Pons (tissue), 1 donor: ENCODE measurements at places on chromosomes 12 and 14.

DNA sequence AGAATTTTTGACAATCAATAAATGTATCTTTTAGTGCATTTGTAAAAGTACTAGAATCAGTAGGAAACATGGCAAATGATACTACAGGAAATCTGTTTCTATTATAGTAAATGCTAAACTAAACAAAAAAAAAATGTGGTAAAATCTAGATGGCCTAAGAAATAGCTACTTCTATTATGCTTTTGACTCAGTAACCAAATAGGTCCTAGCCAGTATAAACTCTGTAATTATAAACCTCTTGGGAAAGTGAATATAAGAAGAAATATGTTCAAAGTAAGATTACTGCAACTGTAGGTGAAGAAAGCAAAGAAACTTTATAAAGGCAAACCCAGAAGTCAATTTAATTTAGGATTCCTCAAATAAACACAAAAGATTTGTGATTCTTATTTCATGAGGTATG, 581.2 kb downstream of the LRFN5 start:
- no peak for DNase-seq

DNA sequence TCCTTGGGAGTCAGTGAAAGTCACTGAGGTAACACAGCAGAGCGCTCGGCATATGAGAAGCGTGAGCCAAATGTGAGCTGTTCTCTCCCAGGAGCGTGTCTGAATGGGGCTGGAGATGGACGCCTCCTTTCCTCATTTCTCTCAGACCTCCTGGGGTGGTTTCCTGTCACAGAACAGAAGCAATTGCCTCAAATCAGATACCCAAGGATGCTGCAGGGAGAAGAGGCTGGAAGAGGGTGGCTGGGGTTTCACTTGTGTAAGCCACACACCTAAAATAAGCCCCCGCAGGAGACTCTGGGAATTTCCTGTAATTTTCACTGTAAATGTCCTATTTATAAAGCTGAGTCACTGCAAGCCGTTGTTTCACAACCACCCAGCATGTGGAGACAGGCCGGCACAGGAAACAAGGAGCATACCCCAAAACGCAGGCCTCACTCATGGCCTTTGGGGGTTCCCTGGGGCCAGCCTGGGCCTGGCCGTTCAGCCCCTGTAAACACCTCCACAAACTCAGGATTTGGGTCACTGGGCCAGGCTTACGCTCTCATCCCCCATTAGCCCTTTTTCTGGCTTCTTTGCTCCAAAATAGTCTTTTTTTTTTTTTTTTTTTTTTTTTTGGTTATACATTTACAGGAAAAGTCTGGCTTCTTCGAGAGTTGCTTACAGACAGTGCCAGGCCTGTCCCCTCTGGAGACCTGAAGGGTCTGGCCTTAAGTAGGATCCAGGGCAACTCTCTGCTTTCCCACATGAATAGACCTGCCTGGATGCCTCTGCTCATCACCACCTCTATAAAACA, 55.3 kb downstream of the VCPKMT start:
- peak; percentile 59 for DNase-seq

- peak; percentile 89 for DNase-seq
Observed at GRCh38 chr14:32345311-32345791, 16.3 kb downstream of the AKAP6 start.

DNA sequence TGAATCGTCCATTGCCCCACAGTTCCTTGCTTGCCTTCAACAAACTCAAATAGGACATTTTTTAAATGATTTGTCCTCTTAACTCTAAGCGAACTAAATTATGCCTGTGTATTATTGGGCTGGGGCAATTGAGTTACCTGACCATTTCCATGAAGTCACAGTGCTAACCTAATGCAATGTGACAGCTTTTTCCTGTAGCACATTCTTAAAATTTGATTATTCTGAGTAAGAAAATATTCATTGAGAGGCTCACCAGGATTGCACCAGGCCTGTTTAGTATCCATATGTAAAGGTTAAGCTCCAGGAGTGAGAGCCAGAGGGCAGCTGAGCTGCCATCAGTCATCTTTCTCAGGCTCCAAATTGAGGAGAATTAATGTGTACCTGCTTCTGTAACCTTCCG, 90.9 kb downstream of the GPR65 start:
- no peak for DNase-seq

DNA sequence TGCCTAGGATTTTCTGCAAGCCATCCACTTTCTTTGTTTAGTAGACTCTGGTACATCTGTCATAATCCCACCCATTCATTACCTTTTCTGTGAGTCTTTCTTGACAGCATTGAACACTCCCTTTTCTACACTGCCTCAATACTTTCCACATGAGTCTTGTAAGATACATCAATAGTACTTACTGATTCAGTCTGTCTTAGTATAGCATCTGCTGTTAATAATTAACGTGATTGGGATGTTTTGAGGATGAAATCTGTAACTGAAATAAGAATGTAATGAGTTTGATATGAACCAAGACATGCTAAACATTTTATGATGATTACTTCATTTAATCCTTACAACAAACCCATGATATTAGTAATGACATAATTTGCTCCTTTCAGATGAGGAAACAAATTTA, 196.2 kb upstream of the FOXG1 start:
- DNase-seq: no peak

- no peak for DNase-seq
Observed at GRCh38 chr12:11661491-11662089, 12.1 kb downstream of the ETV6 start.

DNA sequence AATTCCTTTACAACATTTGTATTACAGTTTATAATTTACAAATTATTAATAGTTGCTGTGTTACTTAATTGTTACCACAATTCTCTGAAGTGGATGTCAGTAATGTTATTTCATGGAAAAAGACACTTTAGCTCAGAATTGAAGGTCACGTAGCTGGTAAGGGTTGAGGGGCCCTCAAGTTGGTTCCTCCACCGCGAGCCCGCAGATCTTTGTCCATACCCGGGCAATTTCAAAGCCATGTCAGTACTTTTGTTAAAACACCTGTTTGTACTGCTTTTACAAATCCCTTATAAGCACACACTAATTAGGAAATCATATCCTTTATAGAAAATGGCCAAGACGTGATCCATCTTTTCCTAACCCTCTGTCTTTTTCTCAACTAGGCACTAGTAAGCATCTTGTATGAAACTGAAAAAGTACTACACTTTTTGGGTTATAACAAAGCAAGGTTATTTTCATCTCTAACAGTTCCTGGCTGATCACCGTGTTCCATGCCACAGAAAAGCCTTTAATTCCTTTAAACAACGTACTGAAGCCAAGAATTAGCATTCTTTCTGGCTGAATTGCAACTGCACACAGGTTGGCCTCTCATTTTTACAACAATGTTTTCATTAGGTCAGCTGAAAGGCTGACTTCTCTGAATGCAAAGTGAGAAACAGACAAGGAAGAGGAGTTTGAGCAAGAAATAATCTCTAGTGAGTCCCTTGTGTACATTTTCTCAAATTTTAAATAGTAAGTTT, 76.1 kb downstream of the CNTN1 start:
- peak; percentile 40 for DNase-seq

DNA sequence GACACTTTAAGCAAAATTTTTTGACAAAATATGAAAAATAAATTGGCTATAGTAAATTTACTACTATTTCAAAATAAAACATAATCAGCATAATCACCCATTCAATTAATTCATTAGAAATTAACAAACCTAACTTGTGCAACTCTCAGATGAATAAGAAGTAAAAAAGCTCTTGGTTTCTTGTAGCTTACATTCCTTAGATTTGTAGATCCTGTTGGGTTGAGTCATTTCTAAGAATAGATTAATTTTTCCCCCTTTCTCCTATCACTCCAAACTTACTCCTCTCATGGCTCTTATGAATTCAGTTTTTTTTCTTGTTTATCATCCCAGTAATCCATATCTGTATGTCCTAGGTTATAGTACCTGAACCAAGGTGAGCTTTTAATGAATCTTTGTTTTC, 230.9 kb upstream of the LRIG3 start:
- DNase-seq: no peak

- DNase-seq: no peak
Observed at GRCh38 chr14:100655741-100656085, 68.5 kb upstream of the BEGAIN start.

DNA sequence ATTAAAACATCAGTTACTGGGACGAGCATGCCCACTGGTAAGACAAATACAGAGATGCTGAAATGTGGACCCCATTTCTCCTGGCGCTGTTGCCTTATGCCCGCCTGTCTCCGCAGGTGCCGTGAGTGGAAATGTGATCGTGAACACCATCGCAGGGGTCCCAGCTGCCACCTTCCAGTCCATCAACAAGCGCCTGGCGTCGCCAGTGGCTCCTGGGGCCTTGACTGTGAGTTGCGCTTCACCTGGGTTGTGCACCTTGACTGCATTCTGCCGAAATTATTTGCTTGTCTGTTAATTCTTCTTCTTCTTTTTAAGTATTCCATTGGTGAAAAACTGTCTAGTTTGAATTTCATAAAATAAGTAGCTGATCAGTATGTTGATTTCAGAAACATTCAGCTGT, 89.1 kb downstream of the DDX51 start:
- DNase-seq: no peak

DNA sequence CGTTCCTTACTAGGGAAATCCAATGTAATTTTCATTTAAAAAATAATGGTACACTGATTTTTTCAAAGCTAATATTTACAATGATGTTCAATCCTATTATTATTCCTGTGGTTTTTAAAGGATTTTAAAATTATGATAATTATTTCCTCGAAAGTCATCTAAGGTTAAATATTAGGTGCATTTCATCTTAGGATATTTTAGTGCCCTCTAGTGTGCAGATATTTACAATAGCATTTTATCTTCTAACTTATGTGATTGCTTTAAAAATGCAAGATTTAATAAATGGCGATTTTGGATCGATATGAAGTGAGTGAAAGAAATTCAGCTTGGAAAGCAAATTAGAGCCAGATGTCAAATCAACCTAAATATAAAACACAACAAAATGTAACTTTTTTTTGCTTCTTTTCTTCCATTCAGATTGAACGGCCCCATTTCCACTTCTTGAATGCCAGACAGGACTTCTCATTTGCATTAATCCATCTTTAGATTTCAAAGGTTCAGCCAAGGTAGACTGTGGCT, 293.5 kb downstream of the SLC6A15 start:
- no peak for DNase-seq

DNA sequence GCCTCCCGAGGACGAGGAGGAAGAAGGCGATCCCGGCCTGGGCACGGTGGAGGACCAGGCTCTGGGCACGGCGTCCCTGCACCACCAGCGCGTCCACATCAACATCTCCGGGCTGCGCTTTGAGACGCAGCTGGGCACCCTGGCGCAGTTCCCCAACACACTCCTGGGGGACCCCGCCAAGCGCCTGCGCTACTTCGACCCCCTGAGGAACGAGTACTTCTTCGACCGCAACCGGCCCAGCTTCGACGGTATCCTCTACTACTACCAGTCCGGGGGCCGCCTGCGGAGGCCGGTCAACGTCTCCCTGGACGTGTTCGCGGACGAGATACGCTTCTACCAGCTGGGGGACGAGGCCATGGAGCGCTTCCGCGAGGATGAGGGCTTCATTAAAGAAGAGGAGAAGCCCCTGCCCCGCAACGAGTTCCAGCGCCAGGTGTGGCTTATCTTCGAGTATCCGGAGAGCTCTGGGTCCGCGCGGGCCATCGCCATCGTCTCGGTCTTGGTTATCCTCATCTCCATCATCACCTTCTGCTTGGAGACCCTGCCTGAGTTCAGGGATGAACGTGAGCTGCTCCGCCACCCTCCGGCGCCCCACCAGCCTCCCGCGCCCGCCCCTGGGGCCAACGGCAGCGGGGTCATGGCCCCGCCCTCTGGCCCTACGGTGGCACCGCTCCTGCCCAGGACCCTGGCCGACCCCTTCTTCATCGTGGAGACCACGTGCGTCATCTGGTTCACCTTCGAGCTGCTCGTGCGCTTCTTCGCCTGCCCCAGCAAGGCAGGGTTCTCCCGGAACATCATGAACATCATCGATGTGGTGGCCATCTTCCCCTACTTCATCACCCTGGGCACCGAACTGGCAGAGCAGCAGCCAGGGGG, 979 bp downstream of the KCNA5 start:
- no peak for DNase-seq

GRCh38 chr14:23077962-23078361, 17.0 kb downstream of the ACIN1 start:
- no peak for DNase-seq

DNA sequence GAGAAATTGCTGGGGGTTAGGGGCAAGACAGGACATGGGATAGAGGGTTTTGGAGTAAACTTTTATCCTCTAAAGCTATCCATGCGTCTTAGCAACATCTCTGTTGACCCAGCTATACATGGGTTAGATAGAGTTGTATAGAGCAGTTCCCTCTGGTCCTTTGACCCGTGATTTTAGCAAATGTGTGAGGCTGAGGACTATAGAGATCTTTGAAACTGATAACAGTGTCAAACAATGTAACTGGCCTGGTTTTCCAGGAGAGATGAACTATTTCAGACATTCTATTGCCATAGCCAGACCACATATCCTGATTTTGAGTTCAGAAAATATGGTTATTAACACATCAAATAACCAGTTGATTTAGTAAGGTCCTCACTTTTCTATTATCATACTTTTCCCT, 60.4 kb downstream of the B4GALNT3 start:
- DNase-seq: no peak

GRCh38 chr14:76773188-76773885, 12.1 kb downstream of the VASH1 start:
- DNase-seq: peak; percentile 71

DNA sequence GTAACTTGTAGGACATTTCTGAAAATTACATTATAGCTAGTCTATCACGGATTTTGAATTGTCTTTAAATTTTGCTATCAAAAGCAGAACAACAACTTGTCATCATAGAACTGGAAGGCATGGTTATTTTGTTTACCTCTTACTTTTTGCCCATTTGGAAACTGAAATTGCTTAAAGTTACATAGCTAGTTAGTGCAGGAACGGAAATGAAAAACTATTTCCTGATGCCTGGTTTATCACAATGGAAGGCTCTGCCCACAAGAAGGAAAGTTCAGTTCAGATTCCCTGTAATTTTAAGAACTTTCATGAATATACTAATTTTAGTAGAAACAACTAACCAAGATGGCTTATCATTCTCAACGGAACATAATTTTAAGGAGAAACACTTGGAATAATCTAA, 427.7 kb downstream of the RAD51B start:
- DNase-seq: no peak

GRCh38 chr12:92462527-92462926, 240.3 kb upstream of the PLEKHG7 start:
- DNase-seq: no peak

GRCh38 chr12:12022306-12022936, 48.3 kb upstream of the BCL2L14 start:
- peak; percentile 37 for DNase-seq

DNA sequence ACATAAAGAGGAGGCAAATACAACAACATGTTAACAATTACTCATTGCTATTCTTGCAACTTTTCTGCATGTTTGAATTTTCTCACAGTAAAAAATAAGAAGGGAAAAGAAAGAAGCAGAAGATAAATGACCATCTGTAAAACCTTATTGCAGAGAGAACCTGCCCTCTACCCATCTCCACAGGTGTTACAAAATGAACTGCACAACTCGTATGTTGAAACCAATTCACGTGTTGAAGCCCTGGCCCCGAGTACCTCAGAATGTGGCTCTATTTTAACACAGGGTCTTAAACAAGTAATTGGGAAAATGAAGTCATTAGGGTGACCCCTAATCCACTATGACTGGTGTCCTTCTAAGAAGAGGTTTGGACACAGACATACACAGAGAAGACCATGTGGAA, 39.5 kb downstream of the FOXN3 start:
- DNase-seq: no peak

GRCh38 chr12:75660107-75660530, 148.7 kb upstream of the KRR1 start:
- no peak for DNase-seq
